ENCODE measurements at places on chromosomes 3 and 15.

DNA sequence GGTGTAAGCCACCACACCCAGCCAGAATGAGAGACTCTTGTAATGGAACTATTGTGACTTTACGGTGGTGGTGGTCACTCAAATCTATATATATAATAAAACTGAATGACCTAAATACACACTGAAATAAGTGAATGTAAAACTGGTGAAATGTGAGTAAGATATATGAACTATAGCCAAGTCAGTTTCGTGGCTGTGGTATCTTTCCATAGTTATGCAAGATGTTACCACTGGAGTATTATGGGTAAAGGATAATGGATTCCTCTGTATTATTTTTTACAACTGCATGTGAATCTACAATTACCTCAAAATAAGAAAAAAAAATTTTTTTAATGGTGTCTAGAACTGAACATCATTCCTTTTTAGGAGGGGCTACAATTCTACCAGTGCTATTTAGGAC is 21.9 kb downstream of the PIK3CB start:
- DNase-seq = no peak

- DNase-seq = no peak
Measured at GRCh38 chr15:85764649-85765277, 30.0 kb downstream of the KLHL25 start.

DNA sequence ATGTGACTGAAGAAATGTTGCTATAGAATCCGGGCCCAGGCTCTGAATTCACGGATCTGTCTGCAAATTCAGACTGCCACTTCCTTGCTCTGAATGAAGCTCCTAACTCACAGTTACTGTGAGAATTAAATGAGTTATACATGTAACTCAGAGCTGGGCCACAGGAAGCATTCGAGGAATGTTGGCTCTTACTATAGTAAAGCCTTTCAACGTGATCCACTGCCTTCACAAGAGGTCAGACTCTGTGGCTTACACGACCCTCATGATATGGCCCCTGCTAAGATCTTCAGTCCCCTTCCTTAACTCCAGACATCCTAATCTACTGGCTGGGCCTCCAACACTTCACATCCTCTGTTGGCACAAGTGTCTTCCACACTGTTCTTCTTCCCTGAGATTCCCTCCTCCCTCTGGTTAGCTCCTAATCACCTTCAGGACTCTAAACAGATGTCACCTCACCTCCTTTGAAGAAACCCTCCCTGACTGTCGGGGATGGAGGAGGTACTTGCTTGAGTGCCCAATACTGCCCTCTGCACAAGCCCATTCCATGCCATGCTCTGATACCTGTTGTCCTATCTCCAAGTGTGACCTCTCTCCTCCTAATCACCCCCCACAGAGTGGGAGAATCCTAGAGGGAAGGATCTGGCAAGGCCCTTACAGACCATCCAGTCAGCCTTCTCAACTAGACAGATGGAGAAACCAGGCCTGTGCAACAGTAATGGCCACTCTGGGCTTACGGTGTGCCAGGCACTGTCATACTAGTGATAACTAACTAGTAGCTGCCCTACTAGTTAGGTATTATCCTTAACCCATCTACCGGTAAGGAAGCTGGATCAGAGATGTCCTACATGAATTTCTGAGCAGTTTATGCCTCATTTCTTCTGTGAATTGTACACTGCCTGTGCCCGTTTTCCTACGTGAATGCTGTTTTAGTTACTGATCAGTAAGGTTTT is 1.3 kb downstream of the ACTR8 start:
- DNase-seq = no peak

GRCh38 chr3:39941931-39942330 is 132.5 kb downstream of the MYRIP start:
- DNase-seq = no peak

GRCh38 chr3:188853856-188854771 is 317.7 kb upstream of the TPRG1 start:
- no peak for DNase-seq

DNA sequence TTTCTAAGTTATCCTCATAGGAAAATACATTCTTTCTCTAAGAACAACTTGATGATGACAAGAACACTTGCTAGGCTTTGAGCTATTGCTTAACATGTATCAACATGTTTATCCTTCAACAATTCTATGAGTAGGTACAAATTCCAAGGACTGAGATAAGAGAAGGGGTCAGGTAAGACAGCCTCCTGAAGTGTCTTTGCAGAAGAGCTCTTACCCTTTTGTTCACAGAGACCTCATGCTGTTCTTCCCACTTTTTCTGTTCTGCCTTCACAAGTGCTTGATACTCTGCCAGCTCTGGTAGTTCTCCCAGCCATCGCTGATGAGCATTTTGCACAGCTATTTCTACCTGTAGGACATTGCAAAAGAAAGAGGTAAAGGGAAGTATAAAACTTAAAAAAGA is 50.9 kb downstream of the CEP152 start:
- no peak for DNase-seq

GRCh38 chr3:143242101-143242500 is 122.5 kb downstream of the CHST2 start:
- no peak for DNase-seq

DNA sequence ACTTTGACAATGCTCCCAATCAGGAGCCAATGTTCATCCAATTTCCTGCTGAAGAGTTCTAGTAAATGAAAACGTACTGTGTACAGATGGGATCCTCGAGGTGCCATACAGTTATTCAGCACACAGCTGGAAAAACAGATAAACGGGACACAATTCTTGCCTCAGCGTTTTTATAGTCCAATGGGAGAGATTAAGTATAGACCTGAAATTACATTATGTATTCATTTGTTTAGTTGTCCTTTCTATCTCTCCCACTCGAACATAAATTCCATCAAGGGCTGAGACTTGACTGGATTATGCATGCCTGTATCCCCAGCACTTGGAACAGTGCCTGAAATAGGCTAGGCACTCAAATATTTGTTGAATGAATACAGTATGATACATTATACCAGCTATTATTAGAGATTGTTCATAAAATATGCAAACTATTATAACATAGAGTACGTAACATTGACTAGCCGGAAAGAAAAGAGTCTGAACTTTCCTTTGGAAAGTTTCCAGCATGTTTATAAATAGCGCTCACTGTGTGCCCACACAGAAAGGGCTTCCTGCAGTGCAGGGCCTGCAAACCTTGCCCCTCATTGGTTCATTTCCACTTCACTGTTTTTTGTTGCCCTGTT is 27.4 kb upstream of the SNTN start:
- DNase-seq = peak; percentile 42

GRCh38 chr3:115239717-115240116 is 92.6 kb upstream of the ZBTB20 start:
- DNase-seq = peak; percentile 74

DNA sequence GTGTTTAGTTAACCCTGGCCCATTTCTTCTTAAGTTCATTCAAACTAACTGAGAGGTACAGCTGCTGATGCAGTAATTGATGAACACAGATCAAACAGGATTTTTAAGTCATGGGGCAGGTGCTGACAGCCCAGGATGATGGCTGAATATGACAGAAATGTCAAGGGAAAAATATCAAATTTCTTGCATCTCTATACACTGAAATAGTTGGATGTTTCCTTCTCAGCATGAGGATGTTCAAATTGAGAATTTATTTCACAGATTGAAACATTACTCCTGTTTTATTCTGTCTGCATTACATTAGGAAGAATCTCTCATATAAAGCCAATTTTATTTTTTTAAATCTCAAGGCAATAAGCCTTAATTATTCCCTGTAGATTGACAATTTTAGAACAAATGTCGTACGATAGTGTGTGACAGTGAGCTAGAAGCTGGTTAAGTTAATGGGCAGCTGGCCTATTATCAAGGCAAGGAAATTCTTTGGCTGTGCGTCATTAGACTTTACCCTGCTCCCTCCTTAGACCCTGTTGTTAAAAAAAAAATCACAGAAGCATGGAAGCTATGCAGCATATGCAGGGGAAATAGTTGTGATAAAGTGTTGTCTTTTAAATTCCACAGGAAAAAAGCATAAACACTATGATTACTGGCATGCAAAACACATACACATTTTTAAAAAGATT is 183.8 kb upstream of the KCNMB2 start:
- DNase-seq = peak; percentile 6

GRCh38 chr3:138186221-138186620 is 880 bp upstream of the ARMC8 start:
- DNase-seq = no peak

GRCh38 chr3:79690072-79690471 is 77.7 kb downstream of the ROBO1 start:
- no peak for DNase-seq

- no peak for DNase-seq
Measured at GRCh38 chr15:65821070-65821469, 29.0 kb upstream of the DENND4A start.

DNA sequence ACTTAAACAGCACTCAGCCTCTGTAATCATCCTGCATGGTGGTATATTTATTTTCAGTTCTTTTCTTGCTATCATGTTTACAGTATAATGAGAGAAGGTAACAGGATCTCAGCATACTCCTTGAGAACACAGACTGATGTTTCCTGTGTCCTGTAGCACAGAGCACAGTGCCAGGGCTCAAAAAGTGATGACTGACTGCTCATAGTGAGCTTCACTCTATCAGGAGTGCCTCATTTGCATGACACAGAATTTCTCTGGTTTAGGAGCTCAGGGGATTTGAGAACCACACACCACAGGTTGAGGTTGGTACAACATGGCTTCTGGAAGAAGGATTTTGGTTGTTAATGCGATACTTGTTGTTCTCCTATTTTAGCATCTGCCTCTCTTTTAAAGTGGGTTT is 68.5 kb upstream of the SLC2A2 start:
- DNase-seq = no peak

DNA sequence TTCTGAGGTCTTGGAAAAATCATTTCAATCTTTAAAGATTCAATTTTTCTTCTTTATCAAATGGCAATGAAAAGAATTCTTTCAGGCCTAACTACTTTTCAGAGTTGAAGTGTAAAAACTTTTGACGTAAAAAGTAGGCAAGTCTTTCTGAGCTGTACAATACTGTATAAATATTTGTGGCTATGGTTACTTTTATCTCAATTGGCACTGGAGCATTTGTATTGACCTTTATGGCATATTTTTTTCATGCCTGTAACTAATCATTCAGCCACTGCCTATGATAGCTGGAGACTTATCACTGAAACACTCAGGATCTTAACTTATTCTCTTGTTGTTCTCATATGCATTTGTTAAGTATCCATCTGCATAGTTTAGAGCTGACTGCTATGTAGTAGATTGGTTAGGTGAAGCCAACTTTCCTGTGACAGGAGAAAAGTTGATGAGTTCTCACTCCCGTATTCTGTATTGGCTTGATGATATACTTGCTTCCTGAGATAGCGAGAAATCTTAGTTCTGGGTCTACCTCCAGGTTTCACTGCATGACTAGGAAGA is 290.4 kb upstream of the TBL1XR1 start:
- no peak for DNase-seq

GRCh38 chr3:127606086-127606805 is 8.0 kb downstream of the MCM2 start:
- DNase-seq = no peak

GRCh38 chr3:58492494-58492905 is 604 bp downstream of the KCTD6 start:
- no peak for DNase-seq

Data from T1000 (cell line).